Endodermal cell (in vitro differentiated cells): ENCODE measurements at places on chromosomes 2 and 18.

- DNase-seq = no peak
These were observed 9.5 kb downstream of the BIN1 start for GRCh38 chr2:127097471-127097765.

DNA sequence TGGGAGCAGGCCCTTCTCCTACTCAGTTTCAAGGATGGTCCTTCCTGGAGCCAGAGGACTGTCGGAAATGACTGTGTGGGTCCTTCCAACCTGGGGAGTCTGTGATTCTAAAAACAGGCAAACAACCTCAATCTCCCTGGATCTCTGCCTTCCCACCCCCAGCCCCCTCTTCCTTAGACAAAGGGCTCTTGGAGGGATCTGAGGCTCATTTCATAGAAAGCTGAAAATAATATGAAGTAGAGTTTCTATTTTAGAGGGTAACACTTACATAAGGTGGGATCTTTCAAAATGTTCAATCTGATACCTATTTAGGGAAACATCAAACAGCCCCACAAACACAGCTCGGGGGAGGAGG lies 69.4 kb downstream of the RHOB start:
- DNase-seq = no peak

DNA sequence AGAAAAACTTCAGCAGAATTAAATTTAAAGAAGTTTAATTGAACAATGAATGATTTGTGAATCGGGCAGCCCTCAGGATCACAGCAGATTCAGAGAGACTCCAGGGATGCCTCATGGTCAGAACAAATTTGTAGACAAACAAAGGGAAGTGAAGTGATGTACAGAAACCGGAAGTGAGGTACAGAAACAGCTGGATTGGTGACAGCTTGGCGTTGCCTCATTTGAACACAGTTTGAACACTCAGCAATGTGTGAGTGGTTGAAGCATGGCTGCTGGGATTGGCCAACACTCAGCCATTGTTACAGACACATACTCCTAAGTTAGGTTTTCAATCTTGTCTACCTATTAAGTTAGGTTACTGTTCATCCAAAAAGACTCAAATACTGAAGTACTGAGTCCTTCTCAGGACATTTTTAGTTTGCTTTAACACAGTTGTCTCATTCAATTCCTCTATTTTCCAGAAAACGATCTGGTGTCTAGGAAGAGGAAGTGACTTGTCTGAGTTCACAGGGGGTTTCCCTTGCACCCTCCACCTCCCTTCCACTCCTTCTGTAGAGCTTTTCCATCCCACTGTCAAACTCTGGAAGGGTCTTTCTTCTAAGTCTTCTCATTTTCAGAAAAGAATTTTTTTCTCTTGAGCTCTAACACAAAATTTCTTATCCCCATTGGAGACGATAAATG lies 137.9 kb downstream of the SLC4A3 start:
- DNase-seq = no peak

DNA sequence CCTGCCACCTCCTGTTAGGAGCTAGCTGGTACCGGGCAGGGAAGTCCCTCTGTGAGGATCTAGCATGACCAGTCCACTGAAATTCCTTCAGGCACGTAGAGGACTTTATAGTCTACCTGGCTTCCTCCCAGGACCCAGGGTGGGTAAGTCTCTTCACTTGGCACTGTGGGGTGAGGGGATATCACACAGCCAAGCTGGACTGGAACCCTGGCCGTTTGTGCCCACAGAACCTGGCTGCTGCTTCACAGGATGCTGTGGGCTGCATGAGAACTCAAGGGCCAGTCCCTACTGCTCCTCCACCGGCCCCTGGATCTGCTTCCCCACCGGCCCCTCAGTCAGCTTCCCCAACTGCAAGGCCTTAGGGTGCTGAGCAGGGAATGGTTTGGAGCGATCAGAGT lies 35.8 kb downstream of the HS1BP3 start:
- peak; percentile 44 for DNase-seq

GRCh38 chr2:134244086-134244485 lies 9.8 kb upstream of the MGAT5 start:
- no peak for DNase-seq

GRCh38 chr2:206798000-206798399 lies 32.6 kb downstream of the FASTKD2 start:
- no peak for DNase-seq

GRCh38 chr2:154490530-154490929 lies 208.0 kb upstream of the KCNJ3 start:
- no peak for DNase-seq

- DNase-seq = no peak
These were observed 45.3 kb downstream of the HADHB start for GRCh38 chr2:26290001-26290400.

DNA sequence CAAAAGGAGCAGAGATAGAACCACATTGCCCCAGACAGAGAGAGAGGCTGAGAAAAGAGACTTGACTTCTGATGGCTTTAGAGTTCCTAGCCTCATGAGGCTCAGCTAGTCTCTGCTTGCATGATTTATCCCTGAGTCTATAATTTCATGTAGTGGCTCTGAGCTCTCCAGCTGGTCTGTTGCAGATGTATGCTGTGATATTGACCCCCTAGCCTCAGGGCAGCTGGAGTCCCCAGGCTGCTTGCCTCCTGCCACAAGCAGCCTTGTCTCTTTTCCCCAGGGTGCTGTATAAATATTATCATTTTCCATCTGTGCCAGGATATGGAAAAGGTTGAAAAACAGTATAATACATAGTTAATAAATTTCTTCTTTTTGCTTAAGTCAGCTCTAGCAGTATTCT lies 467.6 kb upstream of the CWC22 start:
- no peak for DNase-seq
